Fibroblast of pulmonary artery (primary cell): ENCODE measurements at places on chromosomes 2 and 18.

DNA sequence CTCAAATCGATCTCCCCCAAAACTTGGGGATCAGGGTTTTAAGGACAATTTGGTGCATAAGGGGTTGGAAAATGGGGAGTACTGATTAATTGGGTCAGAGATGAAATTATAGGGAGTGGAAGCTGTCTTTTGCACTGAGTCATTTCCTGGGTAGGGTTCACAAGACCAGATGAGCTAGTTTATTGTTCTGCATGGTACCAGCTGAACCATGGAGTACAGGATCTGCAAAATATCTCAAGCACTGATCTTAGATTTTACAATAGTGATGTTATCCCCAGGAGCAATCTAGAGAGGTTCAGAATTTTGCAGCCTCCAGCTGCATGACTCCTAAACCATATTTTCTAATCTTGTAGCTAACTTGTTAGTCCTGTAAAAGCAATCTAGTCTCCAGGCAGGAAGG lies 73.1 kb downstream of the CPO start:
- DNase-seq = peak; percentile 31

DNA sequence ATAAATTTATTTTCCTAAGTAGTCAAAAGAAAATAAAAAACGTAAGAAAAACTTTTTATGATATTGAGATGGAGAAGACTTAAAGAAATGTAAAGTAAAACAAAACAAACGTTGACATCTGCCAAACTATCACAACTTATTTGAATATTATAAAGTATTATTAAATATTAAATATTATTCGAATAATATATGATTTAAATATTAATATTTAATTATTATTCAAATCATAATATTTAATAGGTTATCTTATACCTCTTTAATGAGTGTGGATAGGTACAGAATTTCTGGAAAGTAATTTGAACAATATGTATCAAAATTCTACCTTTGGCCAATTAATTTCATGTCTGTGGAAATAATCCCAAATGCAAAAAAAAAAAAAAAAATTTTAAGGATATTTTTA lies 278.7 kb downstream of the RAD51AP2 start:
- DNase-seq = no peak

DNA sequence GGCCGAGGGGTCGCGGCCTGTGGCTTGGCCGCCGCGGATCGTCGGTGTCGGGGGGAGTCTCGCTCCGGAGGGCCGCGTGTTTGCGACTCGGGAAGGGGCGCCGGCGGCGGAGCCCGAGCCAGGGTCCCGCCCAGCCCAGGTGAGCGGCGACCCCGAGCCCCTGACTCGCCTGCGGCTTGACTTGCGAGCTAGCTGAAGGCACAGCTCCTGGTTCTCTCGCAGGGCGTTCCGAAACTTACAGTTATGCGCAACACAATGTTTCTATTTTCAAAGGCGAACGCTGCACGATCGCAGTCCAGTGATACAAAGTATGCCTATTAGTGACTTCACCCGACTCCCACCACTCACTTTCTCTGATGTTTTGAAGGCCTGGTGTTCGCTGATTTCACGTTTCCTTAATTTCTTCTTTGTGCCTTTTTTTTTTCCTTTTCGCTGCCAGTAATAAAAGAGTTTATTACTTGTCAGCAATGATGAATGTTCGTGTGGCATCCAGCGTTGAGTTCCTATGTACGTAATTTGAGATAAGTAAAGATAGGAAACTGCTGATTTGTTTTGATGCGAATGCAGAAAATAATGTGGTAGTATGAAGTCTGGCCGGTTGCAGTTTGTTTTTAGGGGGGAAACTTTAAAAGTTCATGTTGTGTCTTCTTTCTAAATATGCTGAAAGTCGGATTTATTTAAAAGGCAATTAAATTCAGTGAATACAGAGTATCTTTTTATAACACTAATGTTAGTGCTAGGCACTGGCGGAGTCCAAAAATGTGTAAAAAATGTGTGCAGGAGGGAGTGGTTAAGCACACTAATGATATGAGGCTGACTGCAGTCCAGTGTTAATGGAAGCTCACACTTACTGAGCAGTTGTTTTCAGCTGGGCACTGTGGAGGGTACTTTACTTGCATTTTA lies 706 bp downstream of the UBXN2A start:
- DNase-seq = peak; percentile 54

DNA sequence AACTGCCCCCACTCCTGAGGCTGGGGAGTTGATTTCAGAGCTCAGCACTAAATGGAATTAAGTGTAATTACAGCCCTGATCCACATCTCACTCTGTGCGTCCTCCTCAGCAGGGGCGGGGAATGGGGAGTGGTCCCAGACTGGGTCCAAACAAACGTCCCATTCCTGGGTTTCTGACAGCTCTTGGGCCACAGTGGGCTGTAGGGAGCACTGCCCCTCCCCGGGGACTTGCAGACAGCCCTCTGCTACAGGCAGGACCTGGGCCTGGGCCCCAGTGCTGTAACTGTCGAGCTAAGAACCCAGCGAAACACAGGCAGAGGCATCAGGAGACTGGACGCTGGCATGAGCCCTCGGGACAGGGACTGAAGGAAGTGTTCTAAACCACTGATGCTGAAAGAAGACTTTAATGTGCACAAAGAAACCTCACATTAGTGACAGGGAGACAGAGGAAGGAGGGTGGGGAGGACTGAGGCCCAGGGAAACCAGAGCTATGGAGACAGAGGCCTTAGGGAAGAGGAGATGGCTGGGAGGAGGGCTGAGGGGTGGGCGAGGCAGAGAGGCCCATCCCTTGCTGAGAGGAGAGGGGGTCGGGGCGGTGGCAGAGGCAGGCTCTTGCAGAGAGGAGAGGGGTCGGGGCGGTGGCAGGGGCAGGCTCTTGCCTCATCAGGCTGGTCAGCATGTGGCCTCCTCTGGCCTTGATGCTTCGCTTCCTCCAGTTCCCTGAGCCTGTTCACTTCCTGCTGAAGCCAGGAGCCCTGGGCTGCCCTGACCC lies 5.8 kb upstream of the SEMA4C start:
- no peak for DNase-seq

DNA sequence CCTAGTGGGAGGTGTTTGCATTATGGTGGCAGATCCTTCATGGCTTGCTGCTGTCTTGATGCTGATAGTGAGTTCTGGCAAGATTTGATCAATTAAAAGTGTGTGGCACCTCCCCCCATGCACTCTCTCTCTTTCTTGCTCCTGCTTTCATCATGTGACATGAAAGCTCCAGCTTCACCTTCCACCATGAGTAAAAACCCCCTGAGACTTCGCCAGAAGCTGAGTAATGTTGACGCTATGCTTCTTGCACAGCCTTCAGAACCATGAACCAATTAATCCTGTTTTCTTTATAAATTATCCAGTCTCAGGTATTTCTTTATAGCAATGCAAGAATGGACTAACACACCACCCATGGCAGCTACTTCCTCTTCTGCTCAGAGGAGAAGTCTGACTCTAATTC lies 2181.4 kb upstream of the PIK3C3 start:
- DNase-seq = no peak

GRCh38 chr2:146990311-146991054 lies 854.3 kb upstream of the ACVR2A start:
- DNase-seq = peak; percentile 87

DNA sequence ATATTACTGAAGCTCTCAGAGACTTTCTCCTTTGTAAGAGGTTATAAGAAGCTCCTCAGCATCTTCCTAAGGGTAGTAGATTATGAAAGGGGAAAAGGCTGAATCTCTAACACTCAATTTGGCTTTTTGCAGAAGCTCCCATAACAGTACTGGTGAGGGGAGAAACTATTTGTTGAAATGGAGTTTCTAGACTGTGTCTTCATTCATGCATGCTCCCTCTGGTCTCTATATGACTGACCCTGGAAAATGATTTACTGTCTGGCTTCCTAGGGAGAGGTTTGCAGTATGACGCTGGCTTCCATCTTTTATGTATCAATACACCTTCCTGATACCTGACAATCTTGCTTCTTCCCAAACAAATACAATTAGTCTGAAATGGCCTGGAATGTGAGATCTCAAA lies 63.9 kb downstream of the LDAH start:
- DNase-seq = no peak

GRCh38 chr2:201127152-201127511 lies 11.2 kb downstream of the CFLAR start:
- no peak for DNase-seq

DNA sequence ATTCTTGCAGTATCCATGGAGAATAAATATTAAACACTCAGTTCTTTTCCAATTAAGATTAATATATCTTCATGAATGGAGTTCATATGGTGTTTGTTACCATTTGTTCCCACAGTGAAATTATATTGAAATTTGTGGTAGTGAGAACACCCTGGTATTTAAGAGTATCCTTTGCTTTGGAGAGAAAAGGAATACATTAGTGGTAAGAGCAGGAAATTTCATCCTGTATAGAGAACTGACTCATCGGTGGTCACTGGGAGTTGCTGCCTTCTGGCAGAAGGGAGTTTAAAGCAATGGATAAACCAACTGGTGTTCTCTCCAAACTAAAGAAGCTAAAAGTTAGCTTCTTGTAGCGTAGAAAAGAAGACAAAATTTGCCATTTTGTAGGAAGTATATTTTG lies 107.3 kb downstream of the MYO1B start:
- DNase-seq = peak; percentile 65

DNA sequence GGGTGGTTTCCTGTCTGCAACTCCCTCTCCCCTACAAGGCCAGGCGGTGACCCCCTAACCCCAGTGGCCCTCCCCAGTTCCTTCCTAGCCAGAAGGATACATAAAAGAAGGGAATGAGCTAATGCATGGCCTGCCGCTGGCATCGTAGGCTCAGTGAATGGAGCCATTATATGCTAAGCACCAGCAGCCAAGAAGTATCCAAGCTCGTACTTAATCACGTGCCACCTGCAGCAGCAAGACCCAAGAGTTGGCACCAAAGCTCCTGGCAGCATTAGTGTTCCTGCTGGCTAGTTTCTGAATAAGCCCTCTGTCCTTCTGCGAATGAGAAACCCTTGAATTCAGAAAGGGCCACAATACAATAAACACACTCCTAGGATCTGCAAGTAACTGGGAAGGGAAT lies 4.3 kb downstream of the DBI start:
- DNase-seq = no peak

- DNase-seq = peak; percentile 99
Observed at GRCh38 chr2:66434679-66435548, at the start of gene MEIS1. MEIS1 (plus strand) TSS chr2:66435125; CDS start chr2:66435857, 732 bp downstream.

DNA sequence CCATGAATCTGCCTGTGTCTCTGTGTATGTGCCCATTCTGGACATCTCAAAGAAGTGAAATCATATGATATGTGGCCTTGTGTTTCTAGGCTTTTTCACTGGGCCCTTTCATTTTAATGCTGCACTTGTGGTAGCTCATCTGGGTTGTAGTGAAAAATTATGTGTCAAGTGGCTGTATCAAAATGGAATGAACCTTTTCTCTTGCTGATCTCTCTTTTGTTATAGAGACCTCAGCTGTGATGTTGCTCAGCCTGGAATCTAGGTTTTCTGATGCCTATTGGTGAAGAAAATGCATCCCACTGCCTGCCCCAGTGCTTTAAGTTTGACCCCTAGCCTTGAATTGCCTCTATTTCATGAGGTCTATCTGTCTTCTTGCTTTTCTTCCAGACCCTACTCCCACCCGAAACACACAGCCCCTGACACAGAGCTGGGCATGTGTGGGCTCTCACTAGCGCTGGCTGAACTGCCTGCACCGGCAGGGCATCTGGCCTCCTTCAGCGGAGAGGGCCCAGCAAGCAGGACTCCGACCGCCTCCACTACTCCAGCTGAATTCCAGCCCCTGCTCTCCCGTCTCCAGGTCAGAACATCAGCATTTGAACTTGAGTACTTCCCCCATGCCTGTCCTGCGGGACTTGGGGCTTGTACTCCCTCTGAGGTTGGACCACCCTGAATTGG lies 175.8 kb upstream of the MSH6 start:
- DNase-seq = no peak

DNA sequence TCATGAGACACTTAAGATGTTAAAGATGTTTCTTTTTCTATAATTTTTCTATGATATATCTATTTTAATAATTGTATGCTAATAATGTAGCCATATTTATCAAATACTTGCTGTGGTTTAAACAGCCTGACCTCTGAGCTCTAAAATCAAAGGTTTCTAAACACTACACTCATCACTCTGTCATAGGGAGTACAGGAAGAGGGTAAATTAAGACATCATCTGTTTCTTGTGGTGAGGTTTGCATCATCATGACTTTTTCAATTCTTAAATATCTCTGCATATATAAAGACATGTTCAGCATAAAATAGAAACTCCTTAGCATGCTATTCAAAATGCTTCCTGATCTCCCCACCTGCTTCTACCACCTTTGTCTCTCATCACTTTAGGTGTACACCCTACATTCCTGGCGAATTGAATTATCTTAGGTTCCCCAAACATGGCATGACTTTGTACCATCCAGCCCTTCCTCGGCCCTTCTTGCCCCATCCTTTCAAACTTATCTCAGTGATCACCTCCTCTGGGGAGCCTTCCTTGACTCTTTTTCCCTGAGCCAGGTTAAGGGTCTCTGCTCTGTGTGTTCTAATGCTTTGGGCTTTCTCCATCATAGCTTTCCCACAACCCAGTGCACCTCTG lies 105.3 kb upstream of the TTN start:
- DNase-seq = peak; percentile 25

GRCh38 chr18:22789600-22789999 lies 143.5 kb upstream of the RBBP8 start:
- no peak for DNase-seq

- no peak for DNase-seq
Observed at GRCh38 chr18:56662902-56663301, 11.7 kb downstream of the WDR7 start.

GRCh38 chr2:121918231-121918630 lies 162.8 kb downstream of the TSN start:
- no peak for DNase-seq

- DNase-seq = peak; percentile 65
Observed at GRCh38 chr2:95526360-95527341, 42.1 kb upstream of the TRIM43B start.

- no peak for DNase-seq
Observed at GRCh38 chr2:60432035-60432601, 121.3 kb downstream of the BCL11A start.

DNA sequence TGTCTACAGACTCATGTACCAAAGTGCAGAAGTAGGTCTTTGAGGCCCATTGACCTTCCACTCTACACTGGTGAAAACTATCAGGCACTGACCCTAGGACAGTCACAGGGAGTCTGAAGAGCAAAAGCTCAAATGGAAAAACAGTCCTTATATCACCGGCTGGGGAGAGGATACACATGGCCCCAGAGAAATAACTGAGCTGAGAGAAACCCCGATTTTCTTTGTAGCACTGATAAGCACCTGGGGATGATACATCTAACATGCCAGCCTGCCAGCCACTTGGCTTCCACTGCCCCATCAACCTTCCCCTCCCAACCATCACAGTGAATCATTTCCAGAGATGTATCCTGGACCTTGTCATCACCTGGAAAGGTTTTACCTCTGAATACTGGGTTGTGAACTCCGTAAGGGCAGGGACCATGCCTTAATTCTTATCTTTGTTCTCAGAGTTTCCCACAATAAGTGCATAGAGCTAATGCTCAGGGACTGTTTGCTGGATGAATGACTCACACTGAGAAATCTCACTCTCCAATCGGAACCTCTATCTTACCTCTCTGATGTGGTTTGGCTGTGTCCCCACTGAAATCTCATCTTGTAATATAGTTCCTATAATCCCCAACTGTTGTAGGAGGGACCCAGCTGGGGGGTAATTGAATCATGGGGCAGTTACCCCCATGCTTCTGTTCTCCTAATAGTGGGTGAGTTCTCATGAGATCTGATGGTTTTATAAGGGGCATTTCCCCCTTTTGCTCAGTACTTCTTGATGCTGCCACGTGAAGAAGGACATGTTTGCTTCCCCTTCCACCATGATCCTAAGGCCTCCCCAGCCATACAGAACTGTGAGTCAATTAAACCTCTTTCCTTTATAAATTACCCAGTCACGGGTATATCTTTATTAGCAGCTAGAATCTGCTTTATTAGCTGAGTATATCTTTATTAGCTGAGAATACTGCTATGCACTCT lies 37.1 kb downstream of the EVA1A start:
- DNase-seq = peak; percentile 56
